CD4-positive, CD25-positive, alpha-beta regulatory T cell (primary cell): ENCODE measurements at places on chromosomes 3 and 15. TPM values are rescaled to one million over a fixed set of nuclear protein-coding genes. Genes with fewer than 3 reads are reported as not detected.

DNA sequence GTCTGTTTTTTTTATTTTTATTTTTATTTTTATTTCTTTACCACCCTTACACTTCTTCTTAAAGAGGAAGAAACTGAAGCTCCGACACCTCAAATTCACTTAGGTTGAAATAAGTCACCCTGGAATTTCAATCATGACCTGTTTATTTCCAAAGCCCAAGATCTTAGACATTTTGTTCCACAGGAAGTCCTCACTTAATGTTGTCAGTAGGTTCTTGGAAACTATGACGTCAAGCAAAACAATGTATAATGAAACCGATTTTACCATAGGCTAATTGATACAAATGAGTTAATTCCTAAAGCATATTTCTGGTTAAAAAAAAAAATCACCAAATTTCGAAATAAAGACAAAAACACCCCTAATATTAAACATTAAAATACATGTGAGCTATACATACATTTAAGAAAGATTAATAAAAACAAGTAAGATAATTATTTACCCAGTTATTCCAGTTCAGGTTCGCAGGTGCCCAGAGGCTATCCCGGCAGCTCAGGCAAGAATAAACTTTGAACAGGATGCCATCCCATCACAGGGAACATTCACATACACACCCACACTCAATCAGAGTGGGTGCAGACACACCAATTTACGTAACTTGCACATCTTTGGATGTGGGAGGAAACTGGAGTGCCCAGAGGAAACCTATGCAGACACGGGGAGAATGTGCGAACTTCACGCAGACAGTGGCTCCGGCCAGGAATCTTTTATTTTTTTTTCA is 391.0 kb downstream of the RAP2B start:
- H3K36me3 ChIP-seq: no peaks in the 10 kb centered on the region
- H3K27me3 ChIP-seq: no peaks in the 10 kb centered on the region
- H3K27ac ChIP-seq: no peak overlapping the region
- DNase-seq: peak; percentile 3
- H3K4me1 ChIP-seq: no peaks in the 10 kb centered on the region

DNA sequence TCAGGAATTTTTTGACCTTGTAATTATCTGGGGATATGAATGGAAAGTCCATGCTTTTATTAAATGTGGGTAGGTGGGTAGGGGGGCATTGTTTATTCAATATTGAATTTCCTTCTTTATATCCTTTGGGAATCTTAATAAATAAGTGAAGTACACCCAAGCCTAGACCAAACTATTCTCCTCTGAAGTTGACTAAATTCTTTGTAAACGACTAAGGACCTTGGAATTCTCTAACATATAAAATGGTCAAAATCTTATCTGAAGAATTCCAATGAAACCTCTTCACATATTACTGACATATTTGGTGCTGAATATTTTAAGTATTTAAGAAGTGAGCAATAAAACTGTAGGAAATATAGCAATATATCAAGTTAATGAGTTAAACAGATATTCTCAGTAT is 1432.1 kb upstream of the GBE1 start:
- DNase-seq: no peak
- H3K27me3 ChIP-seq: no peaks in the 10 kb centered on the region
- H3K36me3 ChIP-seq: no peaks in the 10 kb centered on the region
- H3K4me3 ChIP-seq: no peak overlapping the region
- H3K4me1 ChIP-seq: no peaks in the 10 kb centered on the region

DNA sequence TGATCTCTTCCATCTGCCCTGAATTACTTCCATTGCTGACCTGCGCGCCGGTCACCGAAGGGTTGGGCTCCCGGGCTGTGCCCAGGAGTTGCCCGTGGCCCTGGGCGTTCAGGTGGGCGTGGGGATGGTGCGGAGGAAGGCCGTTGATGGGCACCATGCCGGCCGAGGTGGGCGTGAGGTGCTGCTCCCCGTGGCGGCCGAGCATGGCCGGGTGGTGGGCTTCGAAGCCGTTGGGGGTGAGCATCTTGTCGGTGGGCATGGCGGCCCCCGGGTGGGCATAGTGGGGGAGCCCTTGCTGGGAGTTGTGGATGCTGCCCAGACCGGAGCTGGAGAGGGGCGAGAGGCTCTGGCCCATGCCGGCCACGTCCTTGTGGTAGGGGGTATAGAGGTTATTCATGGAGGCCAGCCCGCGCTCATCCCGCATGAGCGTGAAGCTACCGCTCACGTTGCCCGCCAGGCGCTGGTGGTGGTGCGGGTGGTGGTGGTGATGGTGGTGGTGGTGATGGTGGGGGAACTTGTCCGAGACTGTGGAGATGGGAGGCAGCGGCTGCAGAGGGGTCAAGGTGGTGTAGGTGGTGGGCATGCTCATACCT is 1.0 kb downstream of the ONECUT1 start:
- H3K27me3 ChIP-seq: peaks cover 48% of the 10 kb centered on the region
- no peaks in the 10 kb centered on the region for H3K36me3 ChIP-seq
- no peak overlapping the region for H3K27ac ChIP-seq
- DNase-seq: no peak
- H3K4me1 ChIP-seq: peaks cover 43% of the 10 kb centered on the region

Gene AGBL1
- not detected for total RNA-seq

DNA sequence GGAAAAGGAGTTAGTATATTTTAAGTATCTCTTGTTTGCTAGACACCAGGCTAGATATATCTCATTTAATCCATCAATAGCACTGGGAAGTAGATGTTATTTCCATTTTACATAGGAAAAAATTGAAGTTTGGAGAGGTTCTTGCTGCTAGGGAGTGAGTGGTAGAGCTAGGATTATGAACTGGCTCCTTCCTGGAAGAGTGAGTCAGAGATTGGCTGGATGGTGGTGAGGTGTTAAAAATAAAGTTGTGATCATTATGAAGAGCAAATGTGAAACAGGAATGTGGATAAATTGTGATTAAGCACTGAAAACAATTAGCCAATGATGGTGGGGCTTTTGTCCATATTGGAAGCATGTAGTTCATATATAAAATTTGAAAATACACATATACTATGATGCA is 234.2 kb downstream of the WNT5A start:
- H3K27me3 ChIP-seq: no peaks in the 10 kb centered on the region
- no peak for DNase-seq
- H3K36me3 ChIP-seq: no peaks in the 10 kb centered on the region
- H3K27ac ChIP-seq: no peak overlapping the region

GRCh38 chr3:16484984-16485383 is 28.5 kb downstream of the RFTN1 start:
- H3K4me1 ChIP-seq: peaks cover 39% of the 10 kb centered on the region
- H3K4me3 ChIP-seq: no peak overlapping the region
- H3K27me3 ChIP-seq: no peaks in the 10 kb centered on the region
- no peak overlapping the region for H3K27ac ChIP-seq
- peaks cover 31% of the 10 kb centered on the region for H3K36me3 ChIP-seq

- no peak overlapping the region for H3K4me3 ChIP-seq
- DNase-seq: no peak
- H3K4me1 ChIP-seq: no peaks in the 10 kb centered on the region
- no peak overlapping the region for H3K27ac ChIP-seq
Measured at GRCh38 chr3:22713936-22714335, 489.2 kb upstream of the UBE2E2 start.

Gene NLGN1
- total RNA-seq: not detected

DNA sequence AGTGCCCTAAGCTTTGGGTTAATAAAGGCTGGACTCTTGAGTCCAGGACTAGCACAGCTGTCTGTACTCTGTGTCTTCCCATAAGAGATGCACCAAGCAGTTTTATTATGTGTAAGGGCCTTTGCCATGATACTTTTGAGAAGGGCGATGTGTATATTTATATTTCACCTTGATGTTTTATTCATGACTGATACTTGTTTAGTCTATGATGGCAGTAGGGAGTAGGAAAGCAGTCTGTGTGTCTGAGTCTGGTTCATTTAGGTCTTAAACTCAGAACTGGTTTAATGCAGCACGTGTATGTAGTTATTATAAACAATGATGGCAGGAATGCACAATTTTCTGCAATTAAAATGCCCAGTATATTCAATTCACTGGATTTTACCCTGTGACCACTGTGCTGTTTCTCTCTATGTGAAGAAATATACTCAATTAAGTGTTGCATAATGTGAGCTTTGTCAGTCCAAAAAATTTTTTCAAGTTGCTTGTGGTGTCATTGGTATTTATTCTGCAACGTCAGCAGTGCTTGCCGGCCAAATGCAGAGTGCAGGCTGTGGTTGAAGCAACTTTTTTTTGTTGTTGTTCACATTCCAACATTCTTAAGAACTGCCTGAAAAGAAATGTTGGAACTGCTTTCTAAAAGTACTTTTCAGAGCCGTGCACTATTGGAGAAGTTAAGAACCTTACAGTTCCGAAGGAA is 423.7 kb upstream of the SEMA6D start:
- DNase-seq: no peak
- no peak overlapping the region for H3K27ac ChIP-seq
- no peaks in the 10 kb centered on the region for H3K4me1 ChIP-seq
- H3K4me3 ChIP-seq: no peak overlapping the region
- no peaks in the 10 kb centered on the region for H3K36me3 ChIP-seq
- H3K27me3 ChIP-seq: no peaks in the 10 kb centered on the region

- no peak overlapping the region for H3K4me3 ChIP-seq
- H3K27me3 ChIP-seq: peaks cover 2% of the 10 kb centered on the region
- H3K27ac ChIP-seq: no peak overlapping the region
- H3K4me1 ChIP-seq: no peaks in the 10 kb centered on the region
- no peak for DNase-seq
- no peaks in the 10 kb centered on the region for H3K36me3 ChIP-seq
Measured at GRCh38 chr3:167656821-167657220, 3.1 kb upstream of the WDR49 start.
